ENCODE measurements at places on chromosomes 13 and 19.
A peak's percentile ranks its signal among the peaks of the same experiment; 100 is the strongest.

GRCh38 chr13:109627649-109628048 is 158.7 kb downstream of the IRS2 start:
- DNase-seq = no peak

DNA sequence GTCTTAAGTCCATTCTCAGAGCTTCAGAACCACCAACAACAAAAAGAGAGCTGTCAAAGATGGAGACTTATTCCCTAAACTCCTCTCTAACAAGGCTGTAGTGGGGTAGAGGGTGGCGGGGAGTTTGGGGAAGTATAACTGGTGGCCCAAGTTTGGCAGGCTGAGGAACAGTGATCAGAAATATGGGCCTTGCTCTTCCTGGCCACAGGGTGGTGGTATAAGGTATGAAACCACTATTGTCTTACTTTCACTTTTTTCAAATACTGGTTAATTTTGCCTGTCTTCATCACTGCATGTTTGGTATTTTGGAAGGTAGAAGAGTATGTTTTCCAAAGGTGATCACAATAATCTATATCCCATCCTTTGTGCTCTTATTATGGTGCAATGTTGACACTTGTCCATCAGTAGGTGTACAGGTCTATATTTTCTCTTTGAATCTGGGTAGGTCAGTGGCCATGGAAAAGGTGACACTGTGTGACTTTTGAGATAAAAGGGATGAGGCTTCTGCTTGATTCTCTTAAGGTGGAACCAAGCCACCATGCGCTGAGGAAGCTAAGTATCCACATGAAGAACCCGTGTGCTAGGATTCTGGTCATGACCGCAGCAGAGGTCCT is 23.2 kb upstream of the GPC5 start:
- no peak for DNase-seq

DNA sequence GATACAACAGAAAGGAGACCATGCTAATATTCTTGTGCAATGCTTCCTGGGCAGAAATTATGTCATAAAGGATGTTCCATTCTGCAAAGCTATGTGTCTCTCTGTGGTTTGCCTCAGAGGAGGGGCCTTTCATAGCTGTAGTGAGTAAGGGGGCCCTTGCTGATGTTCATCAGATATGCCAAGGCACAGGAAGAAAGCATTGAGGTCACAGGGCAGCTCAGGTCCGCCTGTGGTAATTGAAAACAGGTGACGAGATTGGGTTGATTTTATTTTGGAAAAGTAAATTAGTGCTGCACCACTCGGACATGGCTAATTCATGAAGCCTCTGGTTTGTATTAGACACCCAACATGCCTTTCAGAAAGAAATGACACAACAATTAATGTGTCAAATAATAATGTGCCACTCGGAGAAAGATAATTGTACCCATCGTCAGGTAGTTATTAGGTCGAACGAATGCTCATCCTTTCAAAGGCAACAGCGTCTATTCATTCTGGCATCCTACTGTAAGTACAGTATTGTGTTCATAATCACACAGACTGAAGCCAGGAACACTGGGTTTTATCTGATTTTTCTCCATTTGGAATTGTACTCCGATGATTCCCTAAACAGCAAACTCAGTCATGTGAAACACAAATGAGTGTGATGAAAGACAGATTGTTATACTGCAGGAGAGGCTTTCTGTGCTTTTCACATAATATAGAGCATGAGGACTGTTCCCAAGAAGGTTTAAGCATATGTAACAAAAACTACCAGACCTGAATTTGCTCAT is 421.6 kb upstream of the KLF12 start:
- DNase-seq = no peak

GRCh38 chr13:103539721-103540381 is 473.6 kb upstream of the SLC10A2 start:
- DNase-seq = no peak

DNA sequence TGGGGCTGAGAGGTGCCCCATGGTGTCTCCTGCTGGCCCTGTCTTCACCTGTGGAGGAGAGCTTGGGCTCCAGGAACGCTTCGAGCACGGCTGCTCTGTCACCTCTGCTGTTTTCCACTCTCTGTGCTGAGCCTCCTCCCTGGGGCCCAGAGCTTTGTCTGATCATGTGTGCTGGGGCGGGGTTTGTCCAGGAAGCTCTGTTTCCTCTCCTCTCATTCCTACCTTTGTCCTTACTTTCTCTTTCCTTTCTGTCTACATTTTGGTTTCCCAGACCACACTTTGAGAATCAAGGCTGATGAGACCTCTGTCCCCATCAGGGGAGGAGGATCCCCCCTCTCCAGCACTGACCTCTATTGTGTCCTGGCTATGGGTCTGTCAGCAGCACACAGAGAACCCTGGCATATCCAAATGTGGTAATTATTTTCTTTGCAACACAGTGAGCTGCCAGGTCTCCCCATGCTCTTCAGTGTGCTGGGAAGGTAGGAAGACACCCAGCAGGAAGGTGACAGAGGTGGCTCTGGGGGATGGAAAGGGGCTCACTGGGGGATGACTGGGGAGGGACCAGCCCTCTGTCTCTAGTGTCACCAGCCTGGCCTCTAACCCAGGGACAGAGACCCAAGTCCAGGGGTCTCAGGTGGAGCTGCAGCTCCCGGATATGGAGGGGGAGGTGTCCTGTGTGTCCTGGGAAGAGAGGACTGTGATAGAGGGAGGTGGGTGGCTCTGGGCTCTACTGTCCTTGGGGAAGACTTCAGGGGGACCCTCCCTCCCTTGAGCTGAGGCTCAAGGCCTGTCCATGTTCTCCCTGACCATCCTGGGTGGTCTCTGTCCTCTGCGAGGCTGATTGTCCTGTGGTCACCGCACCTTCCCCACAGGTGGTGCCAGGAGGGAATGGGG is at the start of gene CEACAM1:
CEACAM1 (minus strand) TSS at position 128 of the 894 bp plus-strand sequence; CDS start at position 21, 107 bp downstream.
- peak; percentile 85 for DNase-seq

DNA sequence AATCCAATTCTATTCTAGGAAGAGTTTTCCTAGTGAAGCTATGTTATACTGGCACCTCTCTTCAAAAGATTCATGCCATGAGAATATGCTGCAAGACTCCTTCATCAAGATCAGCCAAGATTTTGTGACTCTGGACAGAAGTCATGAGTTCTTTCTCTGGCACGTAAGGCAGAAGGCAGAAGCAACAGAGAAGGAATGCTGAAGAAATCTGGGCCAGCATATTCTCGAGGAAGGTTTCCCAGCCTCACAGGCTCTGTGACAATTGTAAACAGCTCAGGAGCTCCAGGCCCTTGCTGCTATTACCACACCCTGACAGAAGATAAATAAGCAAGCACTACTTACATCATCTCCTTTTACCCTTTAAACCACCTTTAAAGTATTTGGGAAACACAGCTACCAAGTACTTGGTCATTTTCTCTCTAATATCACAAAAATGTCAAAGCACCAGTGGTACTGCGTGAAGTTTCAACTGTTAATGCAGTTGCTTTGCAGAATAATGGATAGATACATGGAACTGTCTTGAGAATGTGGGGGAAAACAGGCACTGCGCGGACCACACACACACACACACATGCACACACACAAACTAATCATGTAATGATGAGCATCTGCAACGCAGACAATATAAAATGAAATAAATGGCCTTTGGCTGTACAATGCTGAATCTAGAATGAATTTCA is 55.4 kb downstream of the INTS6 start:
- peak; percentile 16 for DNase-seq

GRCh38 chr19:46736531-46737297 is 9.1 kb upstream of the FKRP start:
- no peak for DNase-seq

DNA sequence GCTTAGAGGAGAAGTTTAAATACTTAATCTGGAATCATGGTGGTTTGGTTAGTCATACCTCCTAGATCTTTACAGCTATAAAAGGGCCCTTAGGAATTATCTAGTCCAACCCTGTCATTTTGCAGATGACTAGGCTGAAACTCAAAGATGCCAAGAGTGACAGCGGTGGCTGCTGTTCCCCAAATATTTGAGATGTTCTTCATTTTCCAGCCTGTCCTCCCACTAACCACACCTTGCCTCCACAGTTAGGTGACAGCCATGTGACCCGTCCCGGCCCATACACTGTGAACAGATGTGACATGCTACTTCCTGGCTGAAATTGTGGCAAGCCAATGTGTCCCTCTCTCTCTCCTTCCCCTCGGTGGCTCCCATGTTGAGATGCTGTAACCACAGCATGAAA is 225.5 kb upstream of the IPO5 start:
- no peak for DNase-seq

DNA sequence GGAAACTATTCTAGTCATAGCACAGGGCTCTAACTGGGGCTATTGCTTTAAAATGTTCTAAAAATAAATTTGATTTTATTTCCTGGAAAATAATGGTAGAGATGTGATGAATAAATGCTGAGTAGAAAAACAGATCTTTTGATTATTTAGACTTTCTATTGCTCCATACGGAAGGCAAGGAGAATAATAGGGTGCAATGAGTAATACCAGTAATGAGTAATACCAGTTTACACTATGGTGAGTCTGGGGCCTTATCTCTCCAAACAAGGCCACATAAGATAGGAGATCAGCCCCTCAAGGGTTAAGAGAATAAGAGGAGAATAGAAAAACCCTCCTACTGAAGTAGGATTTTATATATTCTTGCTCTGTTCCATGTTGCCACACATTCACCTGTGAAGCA is 390.4 kb downstream of the KLF5 start:
- no peak for DNase-seq

DNA sequence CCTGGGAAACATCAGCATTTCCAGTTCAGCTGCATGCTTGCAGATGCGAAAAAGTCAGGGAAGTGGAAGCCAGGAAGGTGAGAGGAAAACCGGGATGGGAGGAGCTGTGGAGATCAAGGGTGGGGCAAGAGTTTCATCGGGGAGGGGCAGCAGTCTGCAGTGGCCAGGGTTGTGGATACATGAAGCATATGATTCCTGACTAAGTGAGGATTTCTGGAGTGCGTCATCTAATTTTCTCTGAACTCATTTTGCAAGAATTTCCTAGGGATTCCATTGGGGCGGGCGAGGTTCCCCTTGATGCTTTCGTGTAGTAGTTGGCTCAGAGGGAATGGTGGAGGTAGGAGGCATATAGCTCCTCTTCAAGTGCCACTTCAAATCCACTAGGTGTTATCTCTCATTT is 344.1 kb upstream of the TMTC4 start:
- no peak for DNase-seq

- DNase-seq = peak; percentile 20
These were observed 12.5 kb upstream of the CFAP97D2 start for GRCh38 chr13:114166381-114167131.

DNA sequence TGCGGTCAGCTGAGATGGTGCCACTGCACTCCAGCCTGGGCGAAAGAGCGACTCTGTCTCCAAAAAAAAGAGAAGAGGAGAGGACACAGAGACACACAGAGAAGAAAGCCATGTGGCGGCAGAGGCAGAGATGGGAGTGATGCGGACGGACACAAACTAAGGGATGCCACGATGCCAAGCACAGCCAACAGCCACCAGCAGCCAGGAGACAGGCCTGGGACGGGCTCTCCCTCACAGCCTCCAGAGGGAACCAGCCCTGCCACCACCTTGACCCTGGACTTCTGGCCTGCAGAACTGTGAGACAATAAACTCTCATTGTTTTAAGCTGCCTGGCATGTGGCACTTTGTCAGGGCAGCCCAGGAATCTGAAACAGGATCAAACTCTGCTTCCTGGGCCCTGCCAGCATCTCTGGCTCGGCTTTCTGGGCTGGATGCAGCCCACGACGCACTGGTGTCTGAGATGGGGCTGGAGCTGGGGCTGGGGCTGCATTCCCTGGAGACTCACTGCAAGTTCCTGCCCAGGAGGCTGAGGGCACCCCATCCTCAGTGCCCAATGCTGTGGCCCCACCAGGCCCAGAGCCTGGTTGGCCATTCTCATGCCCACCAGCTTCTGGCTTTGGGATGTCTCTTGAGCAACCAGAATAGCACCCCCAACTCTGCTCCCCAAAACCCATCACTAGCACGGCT is 3.0 kb downstream of the F2RL3 start:
- DNase-seq = no peak

GRCh38 chr19:17448131-17448967 is at the start of gene TMEM221:
Gene TMEM221 (minus strand): TSS chr19:17448668. CDS start chr19:17448462, 206 bp downstream.
- DNase-seq = peak; percentile 43

DNA sequence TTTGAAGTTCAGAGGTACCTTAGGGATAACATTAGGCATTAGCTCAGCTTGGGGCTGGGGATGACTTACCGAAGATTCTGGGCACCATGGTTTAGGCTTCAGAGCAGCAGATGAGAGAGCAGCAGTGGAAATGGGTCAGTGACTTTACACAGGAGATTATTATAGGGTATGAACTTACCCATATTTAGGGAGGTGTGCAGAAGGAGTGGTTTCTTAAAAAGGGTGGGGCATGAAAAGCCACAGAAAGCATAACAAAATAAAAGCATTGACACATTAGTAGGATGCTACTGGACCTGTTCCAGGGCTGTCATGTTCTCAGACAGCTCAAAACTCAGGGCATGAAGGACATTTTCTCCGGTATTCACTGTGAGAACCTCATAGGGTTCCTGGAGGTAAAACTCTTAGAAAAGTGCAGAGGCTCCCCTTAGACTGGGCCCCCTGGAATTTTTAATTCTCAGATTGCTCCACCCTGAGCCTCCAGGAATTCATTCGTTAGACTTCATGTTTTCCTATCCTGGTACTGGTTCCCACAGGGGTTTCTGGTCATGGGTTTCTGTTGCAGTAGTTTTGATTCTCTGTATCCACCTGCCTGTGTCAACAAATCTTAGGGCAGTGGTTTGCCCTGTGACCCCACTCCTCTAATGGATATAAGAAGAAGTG is 20.7 kb downstream of the IGFL1 start:
- DNase-seq = no peak

GRCh38 chr13:27014406-27015359 is 156.9 kb downstream of the USP12 start:
- DNase-seq = no peak

DNA sequence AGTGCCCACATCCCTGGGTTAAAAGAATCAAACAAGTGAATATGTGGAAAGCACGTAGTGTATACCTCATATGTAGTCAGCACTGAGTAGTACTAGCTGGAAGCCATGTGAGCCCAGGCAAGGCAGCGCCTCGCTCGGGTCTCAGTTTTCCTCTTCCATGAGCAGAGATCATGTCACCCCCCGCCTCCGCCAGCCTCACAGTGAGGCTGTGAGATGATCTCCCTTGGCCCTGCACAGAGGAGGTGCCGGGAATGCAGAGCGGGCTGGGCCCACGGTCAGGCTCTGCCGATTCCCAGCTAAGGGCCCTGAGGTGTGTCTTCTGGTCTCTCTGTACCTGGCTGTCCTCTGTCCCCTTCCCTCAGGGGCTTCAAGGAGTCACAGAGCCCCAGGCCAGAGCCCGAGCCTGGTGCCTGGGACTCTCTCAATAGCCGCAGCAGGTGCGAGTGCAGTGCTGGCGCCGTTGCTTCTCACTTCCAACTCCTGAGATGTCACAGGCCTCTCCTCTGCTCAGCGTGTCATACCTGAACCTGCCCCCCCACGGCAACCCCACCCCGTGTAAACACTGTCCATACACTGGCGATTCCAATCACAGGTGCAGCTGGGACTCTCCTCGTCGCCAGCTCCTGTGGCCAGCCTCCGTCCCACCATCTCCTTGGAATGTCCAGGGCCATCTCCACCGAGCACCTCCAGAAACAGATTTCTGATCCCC is 26.9 kb downstream of the DPF1 start:
- DNase-seq = no peak

Measured in mucosa of descending colon (tissue), 3 donors.